ENCODE measurements at places on chromosomes 4 and X. TPM values are rescaled to one million over a fixed set of nuclear protein-coding genes. Genes with fewer than 3 reads are reported as not detected.
A peak's percentile ranks its signal among the peaks of the same experiment; 100 is the strongest.

OPHN1 gene
- total RNA-seq, result 13.1 TPM

BMX gene
- not detected for total RNA-seq

ADAM29 gene
- total RNA-seq, result not detected

SPANXB1 gene
- total RNA-seq, result not detected

NDNF gene
- total RNA-seq, result under 0.01 TPM

TMEM150C gene
- total RNA-seq, result 0.36 TPM

C4orf33 gene
- 8.3 TPM for total RNA-seq

SPATA4 gene
- total RNA-seq, result 0.28 TPM

BRS3 gene
- not detected for total RNA-seq

NMU gene
- not detected for total RNA-seq

DIPK2B gene
- total RNA-seq, result not detected

POU3F4 gene
- total RNA-seq, result not detected

LEF1 gene
- 0.56 TPM for total RNA-seq

GPR34 gene
- not detected for total RNA-seq

FGG gene
- not detected for total RNA-seq

NAP1L2 gene
- total RNA-seq, result not detected

SSX4 gene
- not detected for total RNA-seq

DNA sequence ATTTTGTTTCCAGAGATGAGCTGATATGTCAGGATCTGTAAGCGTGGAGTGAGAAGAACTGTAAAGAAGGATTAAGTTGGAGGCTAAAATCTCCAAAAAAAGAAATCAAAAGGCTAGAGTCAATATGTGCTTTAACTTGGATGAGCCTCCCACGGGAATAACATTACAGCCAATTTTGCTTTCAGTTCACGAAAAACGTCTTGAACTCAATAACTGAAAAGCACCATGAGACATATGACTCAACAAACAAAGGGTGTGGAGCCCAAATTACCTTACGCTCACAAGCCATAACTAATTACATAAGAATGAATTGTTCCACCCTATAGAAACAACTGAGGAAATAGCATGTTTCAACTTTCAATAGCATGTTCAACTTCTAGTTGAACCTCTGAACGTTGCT lies 22.3 kb downstream of the TMPRSS11D start:
- DNase-seq, result no peak

DNA sequence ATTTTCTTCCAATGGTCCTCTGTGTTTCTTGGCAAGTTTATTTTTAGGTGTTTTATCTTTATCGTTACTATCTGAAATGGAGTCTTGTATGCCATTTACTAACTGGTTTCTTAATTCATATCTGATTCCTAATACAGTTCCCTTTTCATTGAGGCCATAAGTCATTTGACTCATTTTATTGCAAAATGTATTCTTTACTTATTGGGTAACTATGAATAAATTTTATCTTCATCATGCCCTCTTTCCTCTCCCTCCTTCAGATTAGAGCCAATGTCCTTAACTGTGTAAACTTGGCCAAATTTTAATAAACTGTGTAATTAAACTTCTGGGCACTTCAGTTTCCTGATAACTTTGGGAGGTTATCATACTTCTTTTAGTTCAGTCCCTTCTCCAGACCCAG lies 19.3 kb upstream of the MSMO1 start:
- DNase-seq, result no peak

- DNase-seq, result peak; percentile 5
Measured at GRCh38 chrX:119981286-119982070, 37.9 kb upstream of the NKAP start.

GRCh38 chrX:20471483-20471882 lies 204.8 kb upstream of the RPS6KA3 start:
- DNase-seq, result no peak

- peak; percentile 40 for DNase-seq
Measured at GRCh38 chr4:150248181-150248580, 169.9 kb downstream of the DCLK2 start.

DNA sequence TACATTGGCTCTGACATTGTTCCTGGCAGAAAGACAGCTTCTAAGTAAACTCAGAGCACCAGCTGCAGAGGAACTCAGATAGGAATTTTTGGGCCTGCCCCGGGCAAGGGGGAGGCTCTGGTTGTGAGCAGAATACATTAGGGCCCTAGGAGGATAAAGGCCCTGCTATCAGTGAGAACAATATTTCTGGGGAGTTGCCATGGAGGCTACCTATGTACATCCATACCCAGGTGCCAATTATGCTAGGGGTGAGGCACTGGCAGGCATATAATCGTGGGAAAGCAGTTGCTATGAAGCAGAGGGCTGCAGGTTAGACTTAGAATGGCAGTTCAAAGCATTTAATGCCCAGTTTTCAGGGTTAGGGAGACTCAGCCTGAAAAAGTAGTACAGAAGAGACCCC lies 273.5 kb upstream of the EDA2R start:
- no peak for DNase-seq

DNA sequence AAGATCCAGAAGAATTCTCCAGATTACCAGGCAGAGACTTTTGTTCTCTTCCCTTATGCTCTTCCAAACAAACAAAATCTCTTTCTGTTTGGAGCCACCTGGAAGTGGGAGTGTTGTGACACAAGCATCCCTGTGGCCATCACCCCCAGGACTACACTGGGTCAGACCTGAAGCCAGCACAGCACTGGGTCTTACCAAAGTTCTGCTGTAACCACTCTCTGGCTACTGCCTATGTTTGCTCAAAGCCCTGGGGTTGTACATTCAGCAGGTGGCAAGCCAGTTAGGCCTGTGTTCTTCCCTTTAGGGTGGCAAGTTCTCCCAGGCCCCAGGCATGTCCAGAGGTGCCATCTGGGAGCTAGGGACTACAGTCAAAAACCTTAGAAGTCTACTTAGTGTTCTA lies 43.7 kb upstream of the MAOA start:
- DNase-seq, result no peak

GRCh38 chr4:188879598-188879997 lies 740.4 kb downstream of the TRIML1 start:
- no peak for DNase-seq

DNA sequence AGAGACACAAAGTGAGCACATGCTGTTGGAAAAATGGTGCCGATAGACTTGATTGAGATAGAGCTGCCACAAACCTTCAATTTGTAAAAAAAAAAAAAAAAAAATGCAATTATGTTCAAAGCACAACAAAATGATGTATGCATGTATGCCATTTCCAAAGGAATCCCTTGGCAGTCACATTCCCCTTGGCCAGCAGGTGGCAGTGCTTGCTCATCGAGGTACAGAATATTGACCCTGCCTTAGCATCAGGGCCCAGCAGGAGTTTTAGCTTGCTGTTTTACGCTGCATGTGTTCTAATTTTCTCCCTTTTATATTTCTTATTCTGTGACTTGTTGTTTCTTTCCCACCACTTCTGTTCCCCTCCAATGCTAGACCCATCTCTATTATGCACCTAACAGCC lies 34.5 kb upstream of the CYBB start:
- peak; percentile 61 for DNase-seq

GRCh38 chr4:79078339-79078738 lies 139.1 kb upstream of the PAQR3 start:
- no peak for DNase-seq

GRCh38 chr4:90209922-90210321 lies 82.7 kb downstream of the CCSER1 start:
- DNase-seq, result no peak

- DNase-seq, result no peak
Measured at GRCh38 chr4:158906073-158906472, 137.2 kb downstream of the FNIP2 start.

DNA sequence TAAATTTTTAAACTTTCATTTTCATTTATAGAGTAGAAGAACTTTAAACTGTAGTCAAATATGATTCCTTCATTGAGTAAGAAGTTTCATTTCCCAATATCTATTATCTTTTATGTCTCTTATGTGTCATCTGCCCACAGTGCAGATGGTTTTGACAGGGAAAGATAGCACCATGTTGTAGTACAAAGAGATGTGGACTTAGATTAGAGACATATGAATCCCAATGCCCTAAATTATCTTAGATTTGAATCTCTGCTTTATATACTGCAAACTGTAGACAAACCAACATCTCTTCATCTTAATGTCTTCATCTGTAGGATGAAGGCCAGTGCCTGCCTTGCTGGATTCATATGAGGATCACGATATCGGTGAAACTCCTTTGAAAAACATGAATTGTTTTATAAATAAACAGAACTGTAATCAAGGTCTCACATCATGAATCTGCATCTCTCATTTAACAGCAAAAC lies 217.5 kb downstream of the BANK1 start:
- DNase-seq, result no peak

DNA sequence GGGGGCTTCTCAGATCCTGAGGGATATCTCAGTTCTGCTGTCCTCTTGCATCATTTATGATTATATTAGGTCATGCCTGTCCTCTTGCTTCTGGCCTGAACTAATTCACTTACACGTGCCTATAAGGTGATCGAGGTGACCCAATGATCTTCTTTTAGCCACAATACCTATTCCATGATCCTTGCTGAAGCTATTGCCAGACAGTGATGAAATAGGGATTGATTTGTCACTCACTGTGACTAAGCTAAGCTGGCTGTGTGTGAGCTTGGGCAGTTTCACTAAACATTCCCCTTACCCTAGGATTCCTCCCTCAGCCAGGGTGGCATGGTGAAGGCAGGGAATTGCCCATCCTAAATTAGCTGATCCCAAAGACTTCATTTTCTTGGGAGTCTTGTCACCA lies 19.0 kb downstream of the HADH start:
- DNase-seq, result peak; percentile 81

DNA sequence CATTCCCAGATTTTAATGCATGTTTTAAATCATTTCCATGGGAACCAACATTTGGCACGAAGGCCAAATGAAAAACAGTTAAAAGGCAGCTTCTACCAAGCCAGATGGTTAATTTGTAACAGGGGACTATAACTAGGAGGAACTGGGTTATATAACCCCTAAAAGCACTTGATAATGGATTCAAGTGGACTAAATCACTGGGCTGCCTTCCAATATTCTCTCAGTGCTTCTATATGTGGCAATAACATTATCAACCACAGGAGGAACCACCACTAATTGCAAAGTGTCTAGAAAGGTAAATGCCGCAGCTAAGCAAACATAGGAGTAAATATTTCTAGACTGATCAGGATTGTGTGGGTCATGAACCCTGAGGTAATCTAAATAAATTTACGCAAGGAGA lies 391.5 kb downstream of the UBE2NL start:
- no peak for DNase-seq

GRCh38 chrX:115625572-115626301 lies 64.8 kb downstream of the PLS3 start:
- peak; percentile 57 for DNase-seq

- DNase-seq, result no peak
Measured at GRCh38 chr4:106314960-106315359, 1.0 kb downstream of the TBCK start.

DNA sequence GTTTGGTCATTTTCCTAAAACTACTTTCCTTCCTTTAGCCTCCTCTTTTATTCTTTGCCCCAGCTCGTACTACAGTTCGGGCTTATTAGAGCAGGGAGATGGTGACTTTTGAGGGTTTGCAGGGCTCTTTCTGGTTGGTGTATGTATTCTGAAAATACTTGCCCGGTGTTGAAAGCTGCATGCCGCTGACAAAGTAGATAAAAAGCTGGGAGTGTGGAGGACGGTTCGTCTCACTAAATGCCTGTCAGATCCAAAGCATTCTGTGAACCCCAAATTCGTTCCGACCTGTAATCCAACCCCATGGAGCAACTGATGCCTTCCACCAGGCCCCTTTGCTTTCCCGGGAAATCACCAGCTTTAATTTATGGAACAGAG lies 19.2 kb downstream of the TRIM2 start:
- DNase-seq, result no peak

DNA sequence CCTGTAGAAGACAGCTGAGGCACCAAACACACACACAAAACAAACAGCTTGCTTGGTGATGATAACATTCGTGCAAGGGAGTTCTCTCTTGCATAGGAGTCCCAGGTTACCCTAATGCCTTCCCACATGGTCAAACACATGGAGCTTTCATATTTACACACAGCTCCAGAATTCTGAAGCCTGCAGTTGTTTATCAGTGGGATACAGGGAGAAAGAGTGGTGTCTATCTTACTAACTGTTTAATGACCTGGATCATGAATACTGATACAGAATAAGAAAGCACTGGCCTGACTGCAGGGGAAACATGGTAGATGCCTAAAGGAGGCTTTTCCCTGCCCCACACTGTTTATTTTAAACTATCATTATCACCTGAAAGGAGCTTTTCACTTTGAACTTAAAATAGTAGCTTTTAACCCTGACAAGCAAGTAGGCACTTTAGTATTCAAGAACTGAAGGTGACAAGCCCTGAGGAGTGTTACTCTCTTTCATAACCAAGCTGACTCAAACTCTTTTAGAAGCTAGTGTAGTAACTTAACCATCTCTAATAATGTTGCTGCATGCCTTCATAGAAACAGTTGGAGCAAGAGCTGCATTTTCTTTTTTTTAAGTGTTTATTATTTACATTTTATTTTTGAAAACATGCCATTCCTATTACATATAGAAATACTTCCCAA lies 15.6 kb downstream of the TET2 start:
- no peak for DNase-seq

- DNase-seq, result no peak
Measured at GRCh38 chrX:11890836-11891514, 132.9 kb downstream of the MSL3 start.

- DNase-seq, result peak; percentile 20
Measured at GRCh38 chrX:97070346-97070745, 186.6 kb downstream of the RPA4 start.

- peak; percentile 78 for DNase-seq
Measured at GRCh38 chr4:55173580-55173979, 48.2 kb upstream of the KDR start.

GRCh38 chr4:186724864-186725468 lies 1.3 kb upstream of the FAT1 start:
- peak; percentile 40 for DNase-seq
